ENCODE measurements at places on chromosomes 3 and 15. TPM values are rescaled to one million over a fixed set of nuclear protein-coding genes. Genes with fewer than 3 reads are reported as not detected.

GRCh38 chr3:8442993-8443650, 58.5 kb upstream of the LMCD1 start:
- no peak for DNase-seq

- no peak for DNase-seq
Observed at GRCh38 chr3:17039594-17039993, 154.8 kb downstream of the PLCL2 start.

GRCh38 chr15:85542488-85542887, 162.1 kb downstream of the AKAP13 start:
- DNase-seq = no peak

DNA sequence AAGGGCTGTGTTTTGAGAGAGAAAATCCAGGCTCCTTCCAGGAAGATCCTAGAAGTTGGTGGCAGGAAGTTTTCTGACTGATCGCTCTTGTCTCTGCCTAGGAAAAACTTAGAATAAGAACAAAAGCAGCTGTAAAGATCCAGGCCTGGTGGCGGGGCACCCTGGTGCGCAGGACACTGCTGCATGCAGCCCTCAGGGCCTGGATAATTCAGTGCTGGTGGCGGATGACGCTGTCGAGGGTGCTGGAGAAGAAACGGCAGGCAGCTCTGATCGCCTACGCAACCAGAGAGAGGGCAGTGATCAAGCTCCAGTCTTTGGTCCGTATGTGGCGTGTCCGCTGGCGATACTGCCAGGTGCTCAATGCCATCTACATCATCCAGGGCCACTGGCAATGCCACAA, 1.5 kb downstream of the IQCF2 start:
- DNase-seq = no peak

- no peak for DNase-seq
Observed at GRCh38 chr3:70849911-70850699, 537.7 kb upstream of the MDFIC2 start.

DNA sequence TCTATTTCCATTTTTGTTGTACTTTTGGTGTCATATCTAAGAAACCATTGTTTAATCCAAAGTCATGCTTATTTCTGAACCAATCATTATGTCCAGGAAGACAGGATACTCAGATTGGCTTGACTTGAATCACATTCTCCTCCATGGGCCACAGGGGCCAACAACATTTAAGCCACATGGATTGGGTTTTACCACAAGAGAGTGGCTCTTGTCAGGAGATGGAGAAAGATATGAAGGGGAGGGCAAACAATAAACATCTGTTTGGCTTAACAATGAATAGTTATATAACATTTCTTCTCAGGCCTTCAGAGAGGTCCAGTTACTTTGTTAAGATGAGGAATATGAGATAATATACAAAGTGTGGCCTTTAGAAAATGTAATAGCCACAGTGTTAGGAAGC, 44.6 kb downstream of the GXYLT2 start:
- DNase-seq = no peak

DNA sequence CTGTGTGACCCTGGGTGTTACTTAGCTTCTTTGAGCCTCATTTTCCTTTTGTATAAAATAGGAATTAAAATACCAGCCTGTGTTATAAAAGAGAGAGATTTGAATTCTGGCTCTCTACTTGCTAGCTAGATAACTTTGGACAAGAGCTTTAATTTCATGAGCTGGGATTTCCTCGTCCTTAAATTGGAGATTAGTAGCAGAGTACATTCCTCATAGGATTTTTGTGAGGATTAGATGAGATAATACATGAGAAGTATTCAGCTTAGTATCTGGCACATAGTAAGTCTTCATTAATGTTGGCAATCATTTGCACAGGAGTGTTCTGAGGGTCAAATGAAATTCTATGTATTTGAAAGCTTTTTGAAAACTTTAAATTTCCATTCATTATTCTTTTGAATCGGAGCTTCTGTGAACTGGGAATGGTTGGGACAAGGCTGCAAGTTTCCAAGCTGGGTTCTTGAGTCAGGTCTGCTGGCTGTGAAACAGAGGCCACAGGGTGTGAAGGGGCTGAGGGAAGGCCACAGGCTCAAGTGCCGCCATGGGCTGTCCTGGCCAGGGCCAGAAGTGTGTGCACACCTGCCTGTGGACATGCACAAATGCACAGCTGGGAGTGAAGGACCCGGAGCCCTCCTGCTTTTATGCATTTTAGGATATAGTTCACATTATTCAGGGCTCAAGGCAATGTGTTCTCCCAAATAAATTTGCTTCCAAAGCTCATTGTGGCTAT, 17.2 kb downstream of the ALPK3 start:
- no peak for DNase-seq

- DNase-seq = no peak
Observed at GRCh38 chr3:194139071-194139813, 3.3 kb downstream of the HES1 start.

LOXL1 gene
- total RNA-seq = 3.0 TPM
